ENCODE measurements at places on chromosomes 12 and 14. TPM values are rescaled to one million over a fixed set of nuclear protein-coding genes. Genes with fewer than 3 reads are reported as not detected.

Gene JAG2
- 14.3 TPM for polyA plus RNA-seq

Gene DNAJC22
- polyA plus RNA-seq, result 0.48 TPM

Gene FBXL14
- 1.9 TPM for polyA plus RNA-seq

Gene MYH6
- polyA plus RNA-seq, result 0.35 TPM

Gene ABCC9
- 0.42 TPM for polyA plus RNA-seq

Gene PTPRB
- polyA plus RNA-seq, result 12.3 TPM

Gene SMIM10L1
- polyA plus RNA-seq, result 9.4 TPM

Gene GALNT8
- polyA plus RNA-seq, result 1.1 TPM

Gene TSPAN19
- polyA plus RNA-seq, result 0.51 TPM

Gene MGP
- 292 TPM for polyA plus RNA-seq

Gene CD4
- 32.8 TPM for polyA plus RNA-seq

Gene IL23A
- 1.8 TPM for polyA plus RNA-seq

Gene PLEK2
- polyA plus RNA-seq, result 0.64 TPM

Gene EP400
- 11.8 TPM for polyA plus RNA-seq

Gene HVCN1
- 114 TPM for polyA plus RNA-seq

Measured in spleen (tissue), 13 donors.